COLO829 (cell line): ENCODE measurements at places on chromosomes 1 and 21.

DNA sequence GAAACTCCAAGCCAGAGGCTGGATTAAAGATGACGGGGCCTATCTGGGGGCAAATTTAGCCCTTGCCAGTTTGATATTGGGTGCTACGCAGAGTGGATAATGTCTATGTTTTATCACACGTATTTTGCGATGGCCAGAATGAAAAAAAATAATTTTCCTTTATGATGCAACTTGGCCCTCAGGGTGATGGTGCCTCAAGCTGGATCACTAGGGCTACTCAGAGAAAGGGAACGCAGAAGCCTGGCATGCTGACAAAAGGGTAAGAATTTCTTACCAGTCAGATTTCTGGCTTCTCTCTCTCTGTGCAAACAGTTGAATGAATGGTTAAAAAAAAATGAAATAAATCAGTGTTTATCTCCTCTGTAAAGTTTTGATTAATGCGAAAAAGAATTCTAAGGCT, 32.6 kb upstream of the NEK2 start:
- DNase-seq, result no peak

- DNase-seq, result no peak
Measured at GRCh38 chr1:222557574-222557973, 9.7 kb upstream of the HHIPL2 start.

DNA sequence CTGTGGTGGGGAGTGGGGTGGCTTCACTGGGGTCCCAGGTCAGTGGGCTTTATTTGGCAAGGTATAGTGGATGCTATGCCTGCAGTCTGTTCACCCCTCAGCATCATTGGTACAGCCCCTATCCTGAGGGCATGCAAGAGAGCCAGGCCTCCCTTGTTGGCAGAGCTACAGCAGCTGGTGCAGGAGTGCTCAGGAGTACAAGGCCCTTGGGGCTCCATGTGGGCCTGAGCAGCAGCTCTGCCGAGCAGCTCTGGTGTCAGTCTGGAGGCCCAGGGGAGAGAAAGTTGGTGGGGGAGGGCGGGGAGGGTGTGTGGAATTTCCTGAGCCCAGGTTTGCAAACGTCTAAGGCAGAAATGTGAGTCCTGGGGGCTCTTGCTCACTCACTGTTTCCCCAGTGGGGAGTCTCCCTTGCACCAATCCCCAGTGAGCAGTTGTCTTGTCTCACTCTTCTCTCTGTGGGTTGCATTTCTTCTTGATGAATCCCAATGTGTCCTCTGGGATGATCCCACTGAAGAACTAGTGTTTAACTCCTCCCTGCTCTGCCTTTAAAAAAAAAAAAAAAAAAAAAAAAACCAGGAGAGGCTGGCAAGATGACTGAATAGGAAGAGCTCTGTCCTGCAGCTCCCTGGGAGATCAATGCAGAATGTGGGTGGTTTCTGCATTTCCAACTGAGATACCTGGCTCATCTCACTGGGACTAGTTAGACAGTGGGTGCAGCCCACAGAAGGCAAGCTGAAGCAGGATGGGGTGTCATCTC, 39.5 kb upstream of the CYP4X1 start:
- DNase-seq, result no peak

DNA sequence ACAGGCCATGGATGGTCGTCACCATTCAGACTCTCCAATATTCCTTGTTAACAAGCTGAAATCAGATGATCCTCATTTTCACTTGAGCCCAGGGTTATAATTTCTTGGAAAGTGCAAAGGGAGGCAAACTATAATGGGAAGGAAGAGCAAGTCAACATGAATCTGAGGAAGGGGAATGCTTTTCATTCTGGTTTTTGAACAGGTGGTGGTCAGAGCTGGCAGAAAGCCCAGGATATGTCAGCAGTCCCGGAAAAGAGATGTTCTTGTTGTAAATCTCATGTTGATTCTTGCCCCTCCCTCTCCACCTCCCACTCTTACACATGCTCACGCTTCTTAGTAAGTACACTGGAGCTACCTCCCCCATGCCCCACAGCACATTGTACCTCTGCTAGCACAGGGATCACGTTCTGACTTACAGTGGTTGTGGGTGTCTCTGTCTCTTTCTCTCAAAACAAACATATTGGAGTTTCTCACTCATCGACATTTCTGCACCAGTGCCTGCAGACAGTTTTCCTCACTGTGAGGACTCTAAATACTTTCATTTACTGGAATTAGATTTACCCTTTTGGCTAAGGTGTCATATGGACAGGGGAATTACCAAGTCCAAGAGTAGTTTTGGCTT, 77.6 kb downstream of the XCL2 start:
- no peak for DNase-seq

GRCh38 chr1:29812408-29813135, 576.2 kb downstream of the PTPRU start:
- DNase-seq, result no peak

DNA sequence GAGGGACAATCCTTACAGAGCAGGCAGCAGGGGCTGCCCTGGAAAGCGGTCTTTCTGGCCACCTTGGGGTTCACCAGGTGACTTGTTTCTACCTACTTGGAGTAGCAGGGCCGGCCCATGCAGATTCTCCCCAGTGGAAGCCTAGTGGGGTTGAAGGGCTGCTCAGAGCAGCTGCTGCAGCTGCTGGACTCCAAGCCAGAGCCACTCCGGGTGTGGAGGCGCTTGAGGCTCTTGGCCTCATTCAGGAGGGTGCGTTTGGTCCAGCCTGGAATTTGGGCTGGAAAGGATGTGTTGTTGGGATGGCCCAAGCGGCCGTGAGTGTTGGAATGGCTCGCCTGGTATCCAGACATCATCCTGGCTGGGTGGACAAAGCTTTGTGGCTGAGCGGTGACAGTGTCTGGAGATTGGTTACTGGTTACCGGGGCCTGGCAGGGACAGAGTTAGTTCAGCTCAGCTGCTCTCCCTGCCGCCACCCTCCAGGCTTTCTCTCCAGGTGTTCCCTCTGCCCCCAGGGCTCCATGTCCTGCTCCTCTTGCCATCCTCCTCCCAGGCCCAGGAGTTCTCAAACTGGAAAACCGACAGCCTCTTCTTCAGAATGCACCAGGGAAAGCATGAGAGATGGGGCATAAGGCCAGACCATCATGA, 14.2 kb upstream of the HSPG2 start:
- no peak for DNase-seq

DNA sequence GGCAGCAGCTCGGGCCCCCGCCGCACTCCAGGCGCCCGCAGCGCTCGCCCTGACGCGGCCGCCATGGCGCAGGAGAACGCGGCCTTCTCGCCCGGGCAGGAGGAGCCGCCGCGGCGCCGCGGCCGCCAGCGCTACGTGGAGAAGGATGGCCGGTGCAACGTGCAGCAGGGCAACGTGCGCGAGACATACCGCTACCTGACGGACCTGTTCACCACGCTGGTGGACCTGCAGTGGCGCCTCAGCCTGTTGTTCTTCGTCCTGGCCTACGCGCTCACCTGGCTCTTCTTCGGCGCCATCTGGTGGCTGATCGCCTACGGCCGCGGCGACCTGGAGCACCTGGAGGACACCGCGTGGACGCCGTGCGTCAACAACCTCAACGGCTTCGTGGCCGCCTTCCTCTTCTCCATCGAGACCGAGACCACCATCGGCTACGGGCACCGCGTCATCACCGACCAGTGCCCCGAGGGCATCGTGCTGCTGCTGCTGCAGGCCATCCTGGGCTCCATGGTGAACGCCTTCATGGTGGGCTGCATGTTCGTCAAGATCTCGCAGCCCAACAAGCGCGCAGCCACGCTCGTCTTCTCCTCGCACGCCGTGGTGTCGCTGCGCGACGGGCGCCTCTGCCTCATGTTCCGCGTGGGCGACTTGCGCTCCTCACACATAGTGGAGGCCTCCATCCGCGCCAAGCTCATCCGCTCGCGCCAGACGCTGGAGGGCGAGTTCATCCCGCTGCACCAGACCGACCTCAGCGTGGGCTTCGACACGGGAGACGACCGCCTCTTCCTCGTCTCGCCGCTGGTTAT, 2.8 kb downstream of the KCNJ9 start:
- DNase-seq, result no peak

GRCh38 chr1:157045250-157046218, at the start of gene ARHGEF11:
TSS of gene ARHGEF11 (minus strand) at chr1:157045742. CDS start at chr1:157044330, 1,412 bp downstream.
- peak; percentile 81 for DNase-seq

DNA sequence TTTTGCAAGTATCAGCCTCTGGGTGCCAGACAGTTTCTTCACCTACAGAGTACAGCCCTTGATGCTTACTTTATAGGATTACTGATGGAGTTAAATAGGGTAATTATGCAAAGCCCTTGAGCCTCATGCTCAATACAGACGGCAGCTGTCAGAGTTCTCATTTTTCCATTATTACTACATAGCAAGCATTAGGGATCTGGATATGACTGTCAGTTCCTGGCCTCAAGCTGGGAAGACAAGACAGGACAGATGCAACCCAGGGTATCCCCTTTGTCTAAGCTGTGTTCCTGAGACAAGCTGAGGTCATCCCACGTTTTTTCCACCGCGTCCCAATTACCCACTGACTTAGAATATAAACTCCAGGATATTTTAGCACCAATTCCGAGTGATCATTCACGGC, 94.4 kb downstream of the SLC35F3 start:
- no peak for DNase-seq

DNA sequence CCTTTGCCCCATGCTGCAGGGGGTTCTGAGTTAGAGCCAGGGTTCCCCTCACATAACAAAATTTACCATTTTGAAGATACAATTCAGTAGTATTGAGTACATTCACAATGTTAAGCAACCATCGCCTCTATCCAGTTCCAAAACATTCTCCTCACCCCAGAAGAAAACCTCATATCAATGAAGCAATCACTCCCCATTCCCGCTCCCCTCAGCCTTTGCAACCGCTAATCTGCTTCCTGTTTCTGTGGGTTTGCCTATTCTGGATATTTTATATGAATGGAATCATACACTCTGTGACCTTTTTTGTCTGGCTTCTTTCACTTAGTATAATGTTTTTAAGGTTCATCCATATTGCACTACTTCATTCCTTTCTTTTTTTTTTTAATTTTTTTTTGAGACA, 32.9 kb downstream of the SERINC2 start:
- DNase-seq, result no peak

GRCh38 chr1:203437696-203438315, 37.8 kb upstream of the PRELP start:
- no peak for DNase-seq
